B cell (primary cell): ENCODE measurements at places on chromosomes 4 and X.

DNA sequence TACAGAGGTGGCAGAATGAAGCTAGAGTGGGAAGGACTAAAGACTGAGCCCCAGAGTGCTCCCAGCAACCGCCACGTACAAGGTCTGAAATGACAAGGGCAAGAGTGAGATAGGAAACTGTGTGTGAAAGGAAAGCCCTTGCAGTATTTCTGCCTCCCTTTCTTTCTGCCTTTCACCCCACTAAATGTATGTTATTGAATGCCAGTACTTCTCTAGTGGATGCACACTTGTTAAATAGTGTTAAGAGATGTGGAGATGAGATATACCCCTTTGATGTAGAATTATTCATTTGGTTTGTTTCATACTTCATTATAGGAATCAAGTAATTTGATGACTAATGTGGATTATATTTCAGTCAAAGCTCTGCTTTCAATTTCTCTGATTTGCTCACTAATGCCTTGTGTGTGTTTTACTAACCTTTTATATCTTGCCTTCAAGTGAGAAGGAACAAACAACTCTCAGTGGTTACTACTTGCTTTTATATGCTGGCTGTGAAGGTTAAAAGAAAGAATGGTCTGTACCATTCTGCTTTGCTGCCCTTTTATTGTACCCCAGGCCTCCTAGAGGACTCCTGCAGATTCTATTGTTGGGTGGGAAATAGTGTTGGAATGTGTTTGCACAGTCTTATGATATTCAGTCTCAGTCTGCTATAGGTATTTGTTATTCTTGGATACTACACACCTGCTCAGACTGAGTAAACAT is 8.0 kb upstream of the ANXA3 start:
- no peaks in the 10 kb centered on the region for H3K36me3 ChIP-seq
- H3K4me1 ChIP-seq, result peaks cover 3% of the 10 kb centered on the region
- no peak overlapping the region for H3K27ac ChIP-seq
- DNase-seq, result no peak

DNA sequence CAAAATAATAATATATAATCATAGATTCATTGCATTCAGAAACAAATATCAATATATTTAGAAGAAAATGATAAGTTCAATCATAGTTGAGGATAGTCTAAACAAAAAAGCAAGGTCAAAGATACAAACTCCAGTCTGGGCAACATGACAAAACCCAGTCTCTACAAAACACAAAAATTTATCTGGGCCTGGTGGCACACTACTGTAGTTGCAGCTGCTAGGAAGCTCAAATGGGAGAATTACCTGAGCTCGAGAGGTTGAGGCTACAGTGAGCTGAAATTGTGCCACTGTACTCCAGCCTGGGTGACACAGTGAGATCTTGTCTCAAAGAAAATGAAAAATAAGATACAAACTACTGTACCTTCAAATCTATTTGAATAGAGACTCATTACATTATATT is 52.7 kb upstream of the ANXA10 start:
- no peak overlapping the region for H3K27ac ChIP-seq
- H3K36me3 ChIP-seq, result no peaks in the 10 kb centered on the region
- no peaks in the 10 kb centered on the region for H3K4me1 ChIP-seq
- H3K27me3 ChIP-seq, result no peaks in the 10 kb centered on the region

GRCh38 chr4:178778496-178778895 is 1336.3 kb upstream of the AGA start:
- H3K27ac ChIP-seq, result no peak overlapping the region
- no peaks in the 10 kb centered on the region for H3K4me1 ChIP-seq
- no peaks in the 10 kb centered on the region for H3K27me3 ChIP-seq
- H3K36me3 ChIP-seq, result no peaks in the 10 kb centered on the region

GRCh38 chr4:133801883-133802282 is 399.7 kb downstream of the PABPC4L start:
- no peaks in the 10 kb centered on the region for H3K4me1 ChIP-seq
- H3K36me3 ChIP-seq, result no peaks in the 10 kb centered on the region
- no peak overlapping the region for H3K4me3 ChIP-seq
- H3K27ac ChIP-seq, result no peak overlapping the region

DNA sequence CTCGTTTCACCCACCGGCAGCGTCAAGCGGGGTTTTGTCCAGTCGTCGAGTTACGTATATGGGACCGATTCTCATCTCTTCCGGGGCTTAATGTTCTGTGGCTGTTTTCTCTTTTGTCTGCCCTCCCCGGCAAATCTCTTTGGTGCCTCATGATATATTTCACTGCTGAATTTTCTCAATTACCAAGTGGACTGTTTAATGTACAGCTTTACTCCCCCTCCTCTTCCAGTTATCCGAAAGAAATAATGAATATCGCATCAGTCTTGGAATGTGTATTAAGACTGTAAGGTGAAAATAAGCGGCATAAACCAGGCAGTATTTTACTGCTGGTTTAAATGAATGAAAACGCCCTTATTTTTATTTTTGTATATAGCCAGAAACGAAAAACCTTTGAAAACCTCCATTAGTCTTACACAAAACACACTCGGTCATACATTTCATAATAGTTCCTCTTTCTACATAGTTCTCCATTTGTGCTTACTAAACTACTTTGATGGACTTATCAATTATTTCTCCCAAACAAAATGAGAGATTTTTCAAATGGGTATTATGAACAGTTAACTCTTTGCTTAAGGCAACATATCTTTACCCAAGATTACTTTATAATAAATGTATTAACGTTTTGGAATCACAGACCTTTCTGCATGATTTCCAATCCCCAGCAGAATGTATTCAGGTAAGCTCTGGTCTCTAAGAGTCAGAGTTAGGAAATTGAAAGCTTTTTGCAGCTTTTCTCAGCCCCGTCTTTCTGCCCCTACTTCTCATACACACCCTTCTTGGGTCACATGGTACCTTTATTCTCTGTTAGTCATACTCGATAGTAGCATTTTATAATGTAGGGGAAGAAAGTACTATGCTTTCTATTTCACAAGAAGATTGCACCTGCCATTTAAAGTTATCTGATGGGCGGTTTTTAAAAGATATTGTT is 979 bp downstream of the RP2 start:
- H3K4me3 ChIP-seq, result peak overlapping the region; percentile 82
- peak; percentile 50 for DNase-seq
- peak overlapping the region; percentile 75 for H3K27ac ChIP-seq
- H3K4me1 ChIP-seq, result peaks cover 24% of the 10 kb centered on the region
- H3K36me3 ChIP-seq, result no peaks in the 10 kb centered on the region

GRCh38 chr4:95267081-95267480 is 281.7 kb downstream of the UNC5C start:
- H3K4me3 ChIP-seq, result no peak overlapping the region
- no peak overlapping the region for H3K27ac ChIP-seq
- no peaks in the 10 kb centered on the region for H3K36me3 ChIP-seq
- no peaks in the 10 kb centered on the region for H3K27me3 ChIP-seq
- H3K4me1 ChIP-seq, result no peaks in the 10 kb centered on the region

- H3K27me3 ChIP-seq, result no peaks in the 10 kb centered on the region
- DNase-seq, result no peak
- no peak overlapping the region for H3K27ac ChIP-seq
Measured at GRCh38 chrX:9829308-9830267, 43.4 kb downstream of the SHROOM2 start.

DNA sequence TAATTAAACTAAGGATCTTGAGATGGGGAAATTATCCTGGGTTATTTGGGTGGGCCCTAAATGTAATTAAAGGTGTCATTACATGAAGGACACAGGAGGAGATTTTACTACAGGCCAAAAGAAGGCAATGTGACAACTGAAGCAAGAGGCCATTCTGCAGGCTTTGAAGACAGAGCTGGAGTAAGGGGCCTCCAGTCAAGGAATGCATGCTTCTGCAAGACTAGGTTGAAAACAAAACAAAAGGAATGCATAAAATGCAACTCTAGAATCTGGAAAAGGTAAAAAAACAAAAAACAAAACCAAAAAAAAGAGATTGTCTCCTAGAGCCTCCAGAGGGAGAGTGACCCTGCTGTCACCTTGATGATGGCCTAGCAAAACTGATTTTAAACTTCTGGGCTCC is 21.6 kb downstream of the ERVMER34-1 start:
- no peak for DNase-seq
- H3K36me3 ChIP-seq, result no peaks in the 10 kb centered on the region
- H3K4me1 ChIP-seq, result no peaks in the 10 kb centered on the region
- H3K4me3 ChIP-seq, result no peak overlapping the region

- H3K27me3 ChIP-seq, result no peaks in the 10 kb centered on the region
- H3K4me1 ChIP-seq, result peaks cover 17% of the 10 kb centered on the region
- no peak overlapping the region for H3K4me3 ChIP-seq
- DNase-seq, result no peak
- H3K27ac ChIP-seq, result no peak overlapping the region
- H3K36me3 ChIP-seq, result no peaks in the 10 kb centered on the region
Measured at GRCh38 chr4:152079543-152080293, 318.9 kb upstream of the GATB start.

DNA sequence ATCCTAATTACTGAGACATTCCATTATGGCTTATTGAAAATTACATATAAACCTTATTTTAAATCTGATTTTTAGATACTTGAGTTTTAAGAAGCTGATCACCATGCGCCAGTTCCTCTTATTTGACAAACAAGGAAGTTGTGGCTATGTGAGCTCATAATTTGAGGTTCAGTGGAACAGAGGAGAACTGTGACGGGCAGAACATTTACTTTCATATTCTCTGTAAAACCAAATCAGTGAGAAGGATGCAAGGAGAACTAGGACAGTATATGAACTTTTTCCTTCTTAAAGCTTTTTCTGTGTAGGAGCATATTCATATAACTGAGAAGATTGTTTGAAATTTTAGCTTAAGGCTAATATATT is 25.3 kb downstream of the STIM2 start:
- H3K36me3 ChIP-seq, result peaks cover 5% of the 10 kb centered on the region
- DNase-seq, result peak; percentile 87
- no peaks in the 10 kb centered on the region for H3K27me3 ChIP-seq
- peak overlapping the region; percentile 25 for H3K4me3 ChIP-seq
- peaks cover 71% of the 10 kb centered on the region for H3K4me1 ChIP-seq
- H3K27ac ChIP-seq, result peak overlapping the region; percentile 98

DNA sequence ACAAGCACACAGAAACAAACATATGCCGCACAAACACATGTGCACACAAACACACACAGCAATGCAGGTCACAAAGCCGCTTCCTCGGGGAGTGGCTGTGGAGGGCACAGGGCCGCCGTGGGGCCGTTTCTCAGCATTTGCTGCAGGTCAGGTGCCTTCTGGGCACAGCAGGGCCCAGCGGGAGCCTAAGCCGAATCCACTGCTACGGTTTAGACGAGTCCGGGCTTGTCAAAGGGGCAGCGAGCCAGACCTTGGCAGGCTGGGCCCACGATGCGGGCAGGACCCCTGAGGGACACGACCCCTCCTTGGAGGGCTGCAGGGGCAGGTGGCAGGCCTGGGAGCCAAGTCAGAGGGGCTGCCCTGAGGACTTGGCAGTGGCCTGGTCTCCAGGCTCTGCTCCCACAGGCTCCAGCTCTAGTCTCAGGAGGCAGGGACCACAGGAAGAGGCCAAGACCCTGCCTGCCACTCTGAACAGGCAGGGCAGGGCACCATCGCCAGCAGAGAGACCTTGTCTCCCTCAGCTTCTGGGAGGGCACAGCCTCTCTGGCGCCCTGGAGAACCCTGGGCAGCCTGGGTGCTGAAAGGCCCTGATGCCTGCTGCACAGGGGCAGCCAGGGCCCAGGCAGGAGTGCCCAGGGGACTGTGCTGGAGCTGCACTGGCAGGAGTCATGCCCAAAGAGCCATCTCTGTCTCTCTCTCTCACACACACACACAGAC is 5.5 kb upstream of the ATP2B3 start:
- no peaks in the 10 kb centered on the region for H3K27me3 ChIP-seq
- no peaks in the 10 kb centered on the region for H3K4me1 ChIP-seq
- H3K4me3 ChIP-seq, result no peak overlapping the region
- no peak overlapping the region for H3K27ac ChIP-seq

- no peak overlapping the region for H3K4me3 ChIP-seq
- no peaks in the 10 kb centered on the region for H3K4me1 ChIP-seq
- H3K27me3 ChIP-seq, result no peaks in the 10 kb centered on the region
- no peak overlapping the region for H3K27ac ChIP-seq
Measured at GRCh38 chr4:150278206-150278605, 200.0 kb downstream of the DCLK2 start.

- no peak overlapping the region for H3K4me3 ChIP-seq
- no peaks in the 10 kb centered on the region for H3K27me3 ChIP-seq
- no peak overlapping the region for H3K27ac ChIP-seq
Measured at GRCh38 chrX:109184506-109185139, 297.3 kb downstream of the GUCY2F start.

DNA sequence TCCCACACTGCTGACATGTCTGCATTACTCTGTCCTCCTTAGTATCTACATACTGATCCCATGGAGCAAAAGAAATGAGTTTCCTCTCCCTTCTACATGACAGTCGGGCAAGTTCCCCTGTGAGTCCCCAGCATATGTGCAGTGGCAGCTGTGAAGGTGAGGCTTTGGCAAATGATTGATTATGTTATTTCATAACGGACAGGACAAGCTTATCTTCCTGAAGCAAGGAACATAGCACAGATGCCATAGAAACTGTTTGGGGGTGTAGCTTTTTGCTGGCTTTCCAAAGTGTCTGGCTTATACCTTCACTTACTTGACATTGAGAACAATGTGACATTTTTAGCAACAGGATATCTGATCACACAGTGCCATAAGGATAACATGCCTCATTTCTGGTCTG is 136.8 kb upstream of the PDLIM3 start:
- no peaks in the 10 kb centered on the region for H3K27me3 ChIP-seq
- H3K27ac ChIP-seq, result no peak overlapping the region
- no peaks in the 10 kb centered on the region for H3K4me1 ChIP-seq
- H3K4me3 ChIP-seq, result no peak overlapping the region

GRCh38 chrX:16979226-16979625 is 32.8 kb downstream of the REPS2 start:
- no peak overlapping the region for H3K4me3 ChIP-seq
- no peaks in the 10 kb centered on the region for H3K27me3 ChIP-seq
- no peaks in the 10 kb centered on the region for H3K4me1 ChIP-seq

- H3K4me3 ChIP-seq, result no peak overlapping the region
- H3K27me3 ChIP-seq, result no peaks in the 10 kb centered on the region
- H3K36me3 ChIP-seq, result no peaks in the 10 kb centered on the region
- no peak overlapping the region for H3K27ac ChIP-seq
Measured at GRCh38 chrX:39788521-39788920, 309.2 kb downstream of the BCOR start.

DNA sequence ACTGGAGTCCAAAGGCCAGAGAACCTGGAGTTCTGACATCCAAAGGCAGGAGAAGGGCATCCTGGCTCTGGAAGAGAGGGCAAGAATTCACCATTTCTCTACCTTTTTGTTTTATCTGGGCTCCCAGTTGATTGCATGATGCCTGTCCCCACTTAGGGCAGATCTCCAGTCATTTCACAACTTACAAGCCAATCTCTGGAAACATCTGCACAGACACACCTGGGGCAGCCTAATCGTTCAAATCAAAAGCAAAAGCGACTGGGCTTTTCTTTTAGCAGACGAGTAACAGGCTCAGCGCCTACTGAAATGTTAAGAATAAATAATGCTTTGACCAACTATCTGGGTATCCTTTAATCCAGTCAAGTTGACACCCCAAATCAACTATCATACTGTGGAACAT is 136.0 kb upstream of the NPY2R start:
- H3K36me3 ChIP-seq, result no peaks in the 10 kb centered on the region
- no peaks in the 10 kb centered on the region for H3K4me1 ChIP-seq

DNA sequence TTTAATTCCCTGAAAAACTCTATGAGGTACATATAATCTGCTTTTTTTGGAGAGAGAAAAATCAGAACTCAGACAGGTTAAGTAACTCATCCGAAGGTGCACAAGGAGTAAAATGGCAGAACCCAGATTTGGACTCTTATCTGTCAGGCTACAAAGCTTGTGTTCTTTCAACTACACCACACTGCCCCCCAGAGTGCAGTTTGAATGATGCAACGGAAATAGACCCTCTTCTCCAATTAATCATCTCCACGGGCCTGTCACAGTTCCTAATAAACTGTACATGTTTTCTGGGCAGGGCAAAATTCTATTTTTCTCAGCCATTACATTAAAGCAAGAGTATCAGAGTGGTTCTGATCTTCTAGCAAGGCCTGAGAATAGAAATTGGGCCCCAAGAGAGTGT is 35.3 kb upstream of the DCX start:
- H3K36me3 ChIP-seq, result no peaks in the 10 kb centered on the region
- DNase-seq, result peak; percentile 2
- H3K4me3 ChIP-seq, result no peak overlapping the region
- no peaks in the 10 kb centered on the region for H3K27me3 ChIP-seq
